Stimulated activated naive CD8-positive, alpha-beta T cell treated with anti-CD3 and anti-CD28 coated beads, Interleukin-15, Interleukin-2, amounts not matched to agents 100 U/mL and 50 U/mL, for 24 hours (primary cell): ENCODE measurements at places on chromosomes 11 and 22.
A peak's percentile ranks its signal among the peaks of the same experiment; 100 is the strongest.

DNA sequence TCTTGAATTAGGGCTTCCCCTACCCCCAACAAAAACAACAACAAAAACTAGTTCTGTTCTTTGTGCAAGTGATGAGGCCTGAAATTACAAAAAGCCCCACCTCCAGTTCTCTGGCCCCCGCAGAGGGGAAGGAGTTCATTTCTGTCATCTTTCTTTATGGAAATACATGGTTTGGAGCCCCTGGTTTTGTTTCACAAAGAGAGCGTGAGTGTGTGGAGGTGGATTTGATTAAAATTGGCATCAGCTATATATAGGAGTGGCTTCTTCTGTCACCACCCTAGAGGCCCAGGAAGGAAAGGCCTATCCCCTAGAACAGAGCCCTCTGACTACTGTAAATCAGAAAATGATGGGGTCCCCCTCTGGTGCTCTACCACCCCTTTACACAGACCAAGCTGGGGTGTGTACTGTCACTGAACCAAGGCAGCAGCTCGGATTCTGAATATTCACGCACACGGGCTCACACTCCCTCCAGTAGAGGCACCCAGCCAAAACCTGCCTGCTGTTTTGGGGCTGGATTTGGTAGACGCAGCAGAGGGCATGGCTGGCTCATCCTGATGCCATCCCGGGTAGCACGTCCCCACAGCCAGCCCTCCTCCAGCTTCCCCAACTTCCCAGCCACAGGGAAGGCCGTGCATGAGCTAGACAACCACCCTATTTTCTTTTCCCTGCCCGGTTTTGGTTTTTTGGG lies 19.4 kb downstream of the RCOR2 start:
- DNase-seq: no peak

DNA sequence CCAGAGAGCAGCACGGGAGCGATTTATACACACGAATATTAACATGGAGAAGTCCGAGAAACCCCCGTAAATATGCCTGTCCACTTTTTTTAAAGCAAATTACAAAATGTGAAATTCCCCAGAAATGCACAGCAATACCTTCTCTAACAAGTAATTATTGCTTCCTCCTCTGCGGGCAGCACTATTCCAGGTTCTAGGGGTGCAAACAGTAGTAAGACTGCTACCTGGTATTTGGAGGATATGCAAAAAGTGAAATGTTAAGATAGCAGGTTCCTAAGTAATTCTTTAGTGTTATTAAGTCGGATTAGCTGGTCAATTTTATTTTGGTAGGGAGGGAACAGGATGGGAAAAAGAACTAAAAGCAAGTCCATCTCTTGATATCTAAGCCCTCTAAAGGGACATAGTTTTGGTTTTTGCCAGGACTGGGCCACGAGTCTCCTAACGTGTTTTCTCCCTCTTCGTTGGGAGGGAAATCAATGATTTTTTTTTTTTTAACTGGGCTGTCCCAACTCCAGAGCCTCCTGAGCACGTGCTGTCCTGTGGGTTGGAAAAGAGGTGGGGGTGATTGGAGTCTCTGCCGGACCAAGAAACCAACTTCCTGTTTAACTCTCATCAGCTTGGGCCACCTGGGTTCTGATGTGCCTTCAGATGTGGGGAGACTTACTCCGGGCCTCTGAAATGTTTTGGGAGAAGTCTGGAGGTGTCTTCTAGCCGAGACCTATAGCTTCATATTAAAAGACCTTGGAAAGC lies 1.7 kb upstream of the XBP1 start:
- DNase-seq: peak; percentile 21

- no peak for DNase-seq
Observed at GRCh38 chr11:76903325-76903724, 42.6 kb downstream of the ACER3 start.

DNA sequence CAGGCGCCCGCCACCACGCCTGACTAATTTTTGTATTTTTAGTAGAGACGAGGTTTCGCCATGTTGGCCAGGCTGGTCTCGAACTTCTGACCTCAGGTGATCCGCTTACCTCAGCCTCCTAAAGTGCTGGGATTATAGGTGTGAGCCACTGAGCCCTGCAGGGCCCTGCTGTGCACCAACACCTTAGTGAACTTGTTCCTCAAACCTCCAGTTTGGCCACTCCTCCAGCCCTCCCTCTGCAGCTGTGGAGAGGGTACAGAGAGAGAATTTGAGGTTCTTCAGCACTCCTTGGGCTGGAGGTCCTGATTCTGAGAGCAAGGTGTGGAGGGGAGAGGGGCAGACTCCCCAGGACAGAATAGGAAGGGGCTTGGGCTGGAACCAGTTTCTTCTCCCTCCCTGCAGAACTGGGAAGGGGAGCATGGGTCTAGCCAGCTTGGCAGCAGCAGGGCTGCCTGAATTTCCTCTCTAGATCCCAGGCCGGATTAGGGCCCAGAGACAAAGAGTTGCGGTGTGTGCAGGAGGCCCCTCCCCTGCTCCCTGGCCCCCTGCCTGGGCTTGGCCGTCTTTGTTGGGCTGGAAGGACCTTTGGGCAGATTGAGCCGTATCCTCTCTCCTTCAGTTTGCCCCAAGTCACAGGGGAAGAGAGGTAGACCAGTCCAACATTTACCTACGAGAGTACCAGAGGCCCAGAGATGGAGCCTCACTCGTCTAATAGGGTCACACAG lies 2.3 kb upstream of the PEX16 start:
- DNase-seq: no peak

DNA sequence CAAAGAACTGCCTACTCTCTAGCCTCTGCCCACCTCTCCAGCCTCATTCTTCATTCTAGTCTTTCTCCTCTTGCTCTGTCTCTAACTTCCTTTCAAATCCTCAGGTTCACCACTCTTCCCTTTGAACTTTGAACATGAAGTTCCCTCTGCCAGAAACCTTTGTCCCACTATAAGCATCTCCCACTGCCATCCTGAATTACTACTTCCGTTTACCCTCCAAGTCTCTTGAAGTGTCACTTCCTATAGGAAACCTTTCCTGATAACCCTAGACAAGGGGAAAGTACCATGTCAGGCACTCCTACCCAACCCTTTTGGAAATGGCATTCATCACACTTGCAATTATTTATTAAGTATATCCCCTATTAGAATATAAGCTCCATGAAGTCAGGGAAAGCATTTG lies 3.1 kb downstream of the RAB30 start:
- DNase-seq: no peak

DNA sequence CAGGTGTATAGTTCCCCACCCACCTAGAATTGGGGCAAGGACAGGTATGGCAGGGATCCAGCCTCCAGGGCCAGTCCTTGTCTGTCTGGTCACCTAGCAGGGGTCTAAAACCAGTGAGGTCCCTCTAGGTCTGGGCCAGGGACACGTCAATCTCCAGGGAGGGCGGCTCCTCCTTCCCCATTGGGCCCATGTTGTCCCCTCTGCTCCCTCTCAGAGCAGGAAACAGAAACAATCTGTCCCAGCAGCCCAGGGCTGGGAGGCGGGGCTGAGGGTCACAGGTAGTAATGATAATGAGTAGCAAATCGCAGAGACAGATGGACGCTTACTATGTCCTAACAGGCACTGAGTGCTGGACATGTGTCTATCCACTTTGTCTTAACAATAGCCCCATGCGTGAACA lies 22.8 kb upstream of the SYT7 start:
- no peak for DNase-seq

DNA sequence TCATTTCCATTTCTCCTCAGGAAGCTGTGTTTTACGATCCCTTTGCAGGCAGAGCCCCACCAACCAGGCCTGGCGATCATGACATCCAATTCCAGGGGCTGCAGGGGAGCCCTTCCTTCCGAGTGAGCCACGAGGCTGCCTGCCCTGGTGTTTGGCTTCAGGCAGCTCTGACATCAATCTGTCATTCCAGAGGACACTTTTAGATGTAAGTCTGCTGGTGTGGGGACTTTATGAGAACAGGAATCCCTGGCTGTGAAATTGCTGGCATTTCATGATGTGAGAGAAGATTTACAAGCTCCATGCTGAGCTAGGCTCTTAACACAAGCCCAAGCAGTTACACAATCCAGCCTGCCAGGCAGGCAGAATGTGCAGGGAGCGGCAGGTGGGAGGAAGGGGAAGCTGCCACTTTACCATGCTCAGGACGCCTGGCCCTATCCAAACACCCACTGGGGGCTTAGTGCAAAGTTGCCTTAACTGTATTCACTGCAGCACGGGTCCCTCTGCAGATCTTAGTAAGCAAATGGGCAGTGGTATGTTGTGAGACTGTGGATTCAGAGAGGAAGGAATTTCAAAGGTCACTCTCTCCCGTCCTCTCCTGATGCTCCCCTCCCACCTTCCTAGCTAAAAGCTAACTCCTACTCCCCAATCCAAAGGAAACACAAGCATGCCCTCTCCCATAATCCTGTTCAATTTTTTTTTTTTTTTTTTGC lies 43.4 kb upstream of the MICAL2 start:
- DNase-seq: no peak

- no peak for DNase-seq
Observed at GRCh38 chr11:13208921-13209320, 68.7 kb upstream of the BMAL1 start.

GRCh38 chr11:6570691-6571427 lies 32.6 kb downstream of the RRP8 start:
- no peak for DNase-seq
